ENCODE measurements at places on chromosomes 6 and 20. TPM values are rescaled to one million over a fixed set of nuclear protein-coding genes. Genes with fewer than 3 reads are reported as not detected.
A peak's percentile ranks its signal among the peaks of the same experiment; 100 is the strongest.

Gene RHAG
- total RNA-seq = not detected

Gene SMLR1
- total RNA-seq = not detected

Gene TCP11
- total RNA-seq = not detected

DNA sequence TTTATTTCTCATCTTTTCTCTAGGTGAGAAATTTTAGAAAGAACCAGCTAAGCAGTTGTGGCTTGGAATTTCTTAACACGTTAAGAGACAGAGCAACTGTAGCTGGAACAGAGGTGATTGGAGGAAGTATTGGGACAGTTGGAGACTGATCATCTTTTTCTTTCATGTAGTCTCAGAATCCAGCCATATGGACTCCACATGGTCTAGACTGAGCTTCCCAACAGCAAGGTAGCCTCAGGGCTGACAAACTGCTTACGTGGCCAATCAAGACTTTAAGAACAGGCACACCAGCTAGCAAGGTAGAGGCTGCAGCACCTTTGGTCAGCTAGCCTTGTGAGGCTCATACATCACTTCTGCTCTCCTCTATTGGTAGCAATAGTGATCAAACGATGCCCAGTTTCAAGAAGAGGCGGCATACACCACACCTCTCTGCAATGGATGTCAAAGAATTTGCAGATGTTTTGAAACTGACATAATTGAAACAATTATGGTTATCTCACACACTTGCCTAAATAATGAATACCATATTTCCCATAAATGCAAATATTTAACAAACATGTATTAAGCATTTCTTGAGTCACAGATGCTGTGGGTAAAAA is 590.5 kb upstream of the SLC35B3 start:
- no peak overlapping the region for H3K27ac ChIP-seq
- no peaks in the 10 kb centered on the region for H3K27me3 ChIP-seq
- no peak for DNase-seq
- H3K4me3 ChIP-seq = no peak overlapping the region
- no peaks in the 10 kb centered on the region for H3K36me3 ChIP-seq

DNA sequence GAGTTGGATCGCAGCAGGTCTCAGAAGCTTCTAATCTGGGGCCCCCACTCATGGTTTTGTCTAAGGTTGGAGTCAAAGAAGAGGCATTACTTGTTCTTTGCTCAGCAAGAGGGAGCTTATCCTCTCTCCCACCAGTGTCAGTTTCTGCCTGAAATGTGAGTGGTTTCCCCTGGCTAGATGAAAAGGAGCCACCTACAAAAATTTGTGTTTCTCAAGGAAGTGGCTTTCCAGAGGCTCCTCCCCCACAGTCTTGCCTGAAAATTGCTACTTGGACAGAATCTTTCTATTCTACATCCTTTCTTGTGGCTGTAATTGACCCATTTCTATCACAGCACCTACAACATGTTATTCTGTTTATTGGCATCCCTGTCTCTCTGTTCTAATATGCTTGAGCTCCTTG is 37.9 kb downstream of the SCML4 start:
- H3K36me3 ChIP-seq = no peaks in the 10 kb centered on the region
- no peaks in the 10 kb centered on the region for H3K4me1 ChIP-seq
- H3K27ac ChIP-seq = no peak overlapping the region

Gene HLA-G
- 0.89 TPM for total RNA-seq

Gene MRPL14
- total RNA-seq = 56.1 TPM

Gene BPI
- total RNA-seq = not detected

GRCh38 chr6:68990317-68990716 is 355.2 kb downstream of the ADGRB3 start:
- H3K27ac ChIP-seq = no peak overlapping the region
- no peaks in the 10 kb centered on the region for H3K4me1 ChIP-seq
- no peaks in the 10 kb centered on the region for H3K27me3 ChIP-seq
- DNase-seq = no peak
- H3K36me3 ChIP-seq = no peaks in the 10 kb centered on the region
- no peak overlapping the region for H3K4me3 ChIP-seq

GRCh38 chr6:25363427-25363826 is 84.3 kb downstream of the CARMIL1 start:
- H3K27me3 ChIP-seq = no peaks in the 10 kb centered on the region
- no peak for DNase-seq
- peaks cover 16% of the 10 kb centered on the region for H3K4me1 ChIP-seq
- no peak overlapping the region for H3K4me3 ChIP-seq
- no peak overlapping the region for H3K27ac ChIP-seq

DNA sequence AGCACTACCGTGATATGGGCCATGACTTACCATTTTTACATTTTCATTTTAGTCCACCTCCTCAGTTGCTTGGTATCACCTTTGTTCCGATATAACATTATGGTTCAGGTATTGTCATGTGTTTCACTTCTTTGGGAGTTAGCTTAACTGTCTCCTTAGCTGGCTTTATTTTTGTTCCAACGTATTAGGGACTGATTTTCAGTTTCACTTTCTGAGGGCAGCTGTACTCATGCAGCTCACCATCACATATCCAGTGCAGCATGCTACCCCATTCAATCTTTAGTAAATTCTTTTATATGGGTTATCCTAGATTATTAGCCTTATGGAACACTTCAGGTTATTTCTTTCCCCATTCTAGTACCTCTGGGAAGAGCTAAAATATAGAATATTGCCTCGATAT is 362.2 kb upstream of the IRAK1BP1 start:
- no peak overlapping the region for H3K27ac ChIP-seq
- H3K36me3 ChIP-seq = no peaks in the 10 kb centered on the region
- H3K27me3 ChIP-seq = no peaks in the 10 kb centered on the region
- no peak overlapping the region for H3K4me3 ChIP-seq
- no peak for DNase-seq

- no peak overlapping the region for H3K27ac ChIP-seq
- H3K4me1 ChIP-seq = peaks cover 2% of the 10 kb centered on the region
Measured at GRCh38 chr6:160146454-160147145, 25.0 kb downstream of the SLC22A1 start.

Gene RNGTT
- 16.4 TPM for total RNA-seq

DNA sequence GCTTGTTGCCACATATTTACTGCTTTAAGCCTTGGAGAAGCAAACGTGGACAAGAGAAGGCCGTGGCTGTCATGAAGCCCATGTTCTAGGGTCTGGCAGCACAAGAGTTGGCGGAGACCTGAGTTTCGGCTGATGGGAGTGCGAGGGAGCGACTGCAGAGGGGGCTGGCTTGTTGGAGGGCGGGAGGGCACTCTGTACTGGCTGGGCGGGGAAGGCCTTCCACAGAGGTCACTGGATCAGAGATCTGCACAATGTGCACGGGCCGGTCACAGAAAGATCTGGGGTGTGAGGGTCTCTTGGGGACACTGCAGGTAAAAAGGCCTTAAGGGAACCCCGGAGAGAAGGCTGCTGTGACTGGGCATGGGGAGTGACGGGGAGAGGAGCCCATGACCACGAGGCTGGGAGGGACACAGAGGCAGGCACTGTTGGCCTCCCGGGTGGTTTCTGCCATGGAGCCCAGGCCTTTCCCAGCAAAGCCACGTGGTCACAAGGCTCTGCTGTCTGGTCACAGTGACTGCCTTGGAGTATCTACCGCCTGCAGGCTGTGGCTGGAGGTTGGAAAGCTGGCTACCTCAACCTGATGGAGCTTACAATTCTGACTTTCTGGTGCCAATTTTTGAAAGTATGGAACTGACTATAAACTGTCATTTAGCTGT is 23.8 kb downstream of the FOXC1 start:
- H3K4me3 ChIP-seq = no peak overlapping the region
- peaks cover 10% of the 10 kb centered on the region for H3K4me1 ChIP-seq
- no peak for DNase-seq
- no peaks in the 10 kb centered on the region for H3K36me3 ChIP-seq

DNA sequence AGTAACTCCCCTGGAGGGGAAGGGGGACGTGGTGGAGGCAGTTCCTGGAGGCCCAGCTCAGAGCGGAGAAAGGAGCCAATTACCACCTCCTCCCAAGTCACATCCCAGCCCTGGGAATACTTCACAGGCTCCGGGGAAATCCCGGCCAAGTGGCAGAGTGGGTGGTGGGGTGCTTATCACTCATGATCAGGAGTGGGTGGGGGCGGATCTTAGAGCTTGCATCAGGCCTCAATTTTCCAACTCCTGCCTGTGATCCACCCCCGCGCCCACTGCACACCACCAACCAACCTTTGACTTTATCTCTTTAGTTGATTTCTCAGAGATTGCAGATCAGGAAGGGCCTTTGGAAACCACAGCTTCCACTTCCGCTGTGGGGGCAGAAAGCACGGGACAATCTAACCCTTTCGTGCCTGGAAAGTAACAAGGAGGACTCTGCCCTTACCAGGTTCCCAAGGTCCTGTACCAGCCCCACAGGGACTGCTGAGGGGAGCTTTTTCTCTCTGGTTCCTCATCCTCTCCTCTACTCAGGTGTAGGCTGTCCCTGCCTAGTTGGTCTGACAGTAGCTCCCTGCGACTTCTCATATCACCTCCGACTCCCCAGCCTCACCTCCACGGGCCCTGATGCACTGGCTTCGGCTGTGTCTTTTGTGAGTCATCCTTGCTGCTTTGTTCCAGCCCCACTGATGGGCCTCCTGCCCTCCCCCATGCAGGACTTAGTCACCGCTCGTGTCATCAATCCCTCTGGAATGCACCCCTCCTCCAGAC is 24.9 kb upstream of the IER3 start:
- H3K4me1 ChIP-seq = peaks cover 38% of the 10 kb centered on the region
- H3K27me3 ChIP-seq = no peaks in the 10 kb centered on the region
- no peaks in the 10 kb centered on the region for H3K36me3 ChIP-seq
- peak overlapping the region; percentile 43 for H3K4me3 ChIP-seq

DNA sequence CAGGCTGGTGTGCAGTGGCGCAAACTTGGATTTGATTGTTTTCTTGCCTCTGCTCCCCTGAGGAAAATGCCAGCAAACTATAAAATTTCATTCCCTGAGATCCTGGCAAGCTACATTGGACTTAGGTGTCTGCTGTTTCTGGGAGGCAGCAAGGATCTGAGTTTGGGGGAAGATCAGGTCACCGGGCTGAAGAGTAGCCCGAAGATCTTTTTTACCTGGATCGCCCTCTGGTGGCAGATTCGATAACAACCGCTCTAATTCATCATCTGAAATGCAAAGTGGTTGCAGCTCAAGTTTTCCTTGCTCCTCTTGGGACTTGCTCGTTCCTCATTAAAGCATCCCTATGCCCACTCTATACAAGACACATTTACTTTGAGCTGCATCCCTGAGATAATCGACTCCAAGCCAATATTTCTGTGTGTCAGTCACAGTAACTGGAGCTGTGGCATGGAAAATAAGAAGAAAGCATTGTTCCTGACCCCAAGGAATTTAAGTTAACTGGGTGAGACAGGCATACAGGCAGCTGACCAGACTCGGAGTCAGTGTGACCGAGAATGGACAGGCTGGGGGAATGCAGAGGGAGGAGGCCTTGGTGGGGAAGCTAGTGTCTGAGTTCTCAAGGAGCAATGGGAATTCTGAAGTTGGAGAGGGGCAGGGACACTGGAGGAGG is 131.8 kb upstream of the PROKR2 start:
- no peaks in the 10 kb centered on the region for H3K36me3 ChIP-seq
- H3K4me1 ChIP-seq = no peaks in the 10 kb centered on the region
- H3K4me3 ChIP-seq = no peak overlapping the region
- H3K27ac ChIP-seq = no peak overlapping the region
- peaks cover 3% of the 10 kb centered on the region for H3K27me3 ChIP-seq

DNA sequence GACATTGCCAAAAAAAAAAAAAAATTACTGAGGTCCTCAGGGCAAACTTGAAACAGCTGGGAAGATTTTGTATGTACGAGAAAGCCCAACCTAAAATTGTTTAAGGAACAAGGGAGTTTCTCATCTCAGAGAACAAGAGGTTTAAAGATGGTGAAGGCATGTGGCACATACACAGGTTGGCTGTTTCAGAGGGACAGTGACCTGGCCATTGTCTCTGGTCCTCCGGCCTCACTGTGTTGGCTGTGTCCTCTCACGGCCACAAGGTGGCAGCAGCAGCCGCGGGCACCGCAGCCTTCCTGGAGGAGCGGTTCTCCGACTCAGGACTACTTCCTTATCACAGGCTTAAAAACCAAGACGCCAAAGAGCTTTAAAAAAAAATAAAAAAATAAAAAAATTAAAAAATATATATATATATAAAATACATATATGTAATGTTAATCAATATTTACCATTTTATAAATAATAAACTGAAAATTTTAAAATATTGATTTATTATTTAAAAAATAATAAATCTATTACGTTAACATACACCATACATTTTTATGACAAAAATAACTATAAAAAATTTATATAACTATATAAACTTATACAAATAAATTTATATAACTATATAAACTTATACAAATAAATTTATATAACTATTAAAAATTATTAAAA is 52.8 kb downstream of the GTF2H5 start:
- peak; percentile 43 for DNase-seq
- no peak overlapping the region for H3K27ac ChIP-seq
- no peaks in the 10 kb centered on the region for H3K27me3 ChIP-seq
- no peak overlapping the region for H3K4me3 ChIP-seq
- H3K4me1 ChIP-seq = no peaks in the 10 kb centered on the region

DNA sequence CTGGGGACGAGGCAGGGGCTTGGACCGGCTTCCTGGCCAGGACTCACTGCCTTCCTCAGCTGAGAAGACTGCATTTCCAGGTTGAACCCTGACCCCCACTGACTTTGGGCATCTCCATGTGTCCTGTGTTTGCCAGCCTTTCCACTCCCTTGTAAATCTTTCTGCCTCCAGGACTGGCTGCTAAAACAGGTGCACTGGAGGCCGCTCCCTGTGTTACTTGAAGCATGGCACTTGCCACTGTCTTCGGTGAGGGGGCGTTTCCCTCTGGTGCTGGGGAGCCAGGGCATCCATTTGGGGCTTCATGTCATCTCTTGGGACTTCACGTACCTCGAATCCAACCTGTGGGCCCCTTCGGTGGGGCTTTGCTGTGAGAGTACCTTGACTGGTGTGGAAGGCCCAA is 6.7 kb upstream of the RBM38 start:
- peaks cover 4% of the 10 kb centered on the region for H3K36me3 ChIP-seq
- no peaks in the 10 kb centered on the region for H3K27me3 ChIP-seq
- H3K4me3 ChIP-seq = no peak overlapping the region
- no peak overlapping the region for H3K27ac ChIP-seq
- peaks cover 1% of the 10 kb centered on the region for H3K4me1 ChIP-seq
- no peak for DNase-seq

GRCh38 chr20:49661560-49662329 is 51.9 kb downstream of the B4GALT5 start:
- H3K4me3 ChIP-seq = no peak overlapping the region
- no peaks in the 10 kb centered on the region for H3K27me3 ChIP-seq
- DNase-seq = no peak
- H3K27ac ChIP-seq = no peak overlapping the region
